ENCODE measurements at places on chromosomes 11 and 22.

GRCh38 chr11:10935015-10935559 is 77.2 kb upstream of the ZBED5 start:
- DNase-seq: no peak

GRCh38 chr11:119974051-119974450 is 163.9 kb downstream of the TRIM29 start:
- DNase-seq: no peak

- DNase-seq: no peak
Observed at GRCh38 chr11:118169300-118170140, 6.9 kb downstream of the SCN2B start.

DNA sequence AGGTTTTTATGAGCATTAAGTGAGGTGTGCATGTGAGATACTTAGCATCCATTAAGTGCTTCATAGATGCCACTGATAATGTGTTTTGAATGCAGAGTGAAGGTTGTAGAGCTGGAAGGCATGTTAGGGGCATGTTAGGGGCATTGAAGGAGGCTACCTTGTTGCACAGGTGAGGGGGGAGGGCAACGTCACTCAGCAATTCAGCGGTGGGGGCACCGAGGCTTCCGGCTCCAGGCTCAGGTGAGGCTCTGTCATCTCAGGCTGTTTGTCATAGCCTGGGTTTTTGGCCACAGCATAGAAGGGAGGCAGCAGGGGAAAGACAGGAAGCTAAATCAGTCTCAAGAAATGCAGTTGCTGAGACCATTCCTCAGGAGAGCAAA is 299.0 kb downstream of the NTM start:
- DNase-seq: no peak

- DNase-seq: no peak
Observed at GRCh38 chr11:84526250-84526649, 1100.9 kb downstream of the DLG2 start.

- DNase-seq: no peak
Observed at GRCh38 chr22:20595461-20595860, 88.1 kb downstream of the MED15 start.

- no peak for DNase-seq
Observed at GRCh38 chr11:13875643-13876042, 86.9 kb upstream of the SPON1 start.

Data from lower leg skin (tissue), 4 donors.